ENCODE measurements at places on chromosomes 3 and 15.

- no peak for DNase-seq
These were observed 361.8 kb upstream of the ROPN1 start for GRCh38 chr3:124353691-124354090.

- DNase-seq, result no peak
These were observed 47.8 kb downstream of the P3H2 start for GRCh38 chr3:190072856-190073255.

DNA sequence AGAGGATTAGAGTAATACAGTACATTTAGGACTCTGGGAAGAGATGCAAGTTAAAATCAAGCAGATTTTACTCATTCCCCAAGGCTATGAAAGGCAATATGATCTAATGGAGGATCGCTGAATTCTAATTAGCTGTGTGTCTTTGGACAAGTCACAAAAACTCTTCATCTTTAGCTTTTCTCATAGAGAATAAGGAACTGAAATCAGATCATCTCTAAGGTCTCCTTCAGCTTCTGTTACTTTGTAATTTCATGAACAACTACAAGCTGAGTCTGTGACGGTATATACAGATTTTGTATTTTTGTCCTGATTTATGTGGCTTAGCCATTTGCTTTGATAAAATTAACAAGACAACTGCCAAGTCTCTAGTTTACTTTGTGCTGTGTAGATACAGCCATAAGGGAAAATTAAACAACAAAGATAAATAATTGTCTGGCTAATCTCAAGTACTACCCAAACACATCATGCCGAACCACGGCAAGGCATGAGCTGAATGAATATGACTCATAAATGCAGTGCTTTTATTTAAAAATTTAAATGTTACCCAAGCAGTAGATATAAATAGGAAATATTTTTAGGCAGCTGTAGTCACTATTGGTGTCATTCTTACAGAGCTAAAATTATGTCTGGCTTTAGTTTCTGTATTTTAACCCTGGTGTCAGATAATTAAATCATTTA is 81.5 kb downstream of the GAP43 start:
- no peak for DNase-seq

- peak; percentile 47 for DNase-seq
These were observed 261.3 kb downstream of the RPLP1 start for GRCh38 chr15:69713726-69714559.

GRCh38 chr15:91113030-91113429 is 13.0 kb downstream of the SV2B start:
- DNase-seq, result no peak

DNA sequence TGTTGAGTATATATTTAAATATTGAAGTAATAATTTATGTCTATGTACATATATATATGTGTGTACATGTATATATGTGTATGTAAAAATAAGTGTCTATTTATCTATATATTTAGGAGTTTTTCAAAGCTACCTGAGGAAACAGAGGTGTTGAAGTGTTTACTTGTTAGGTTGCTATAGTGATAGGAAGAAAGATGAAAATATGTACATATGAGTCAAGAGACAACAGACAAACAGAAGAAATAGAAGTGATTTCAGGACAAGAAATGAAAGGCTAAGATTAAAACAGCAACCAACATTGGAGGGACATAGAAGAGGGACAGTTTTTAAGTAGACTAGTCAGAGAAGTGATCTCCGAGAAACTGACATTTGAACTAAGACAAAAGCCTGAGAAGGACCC is 11.1 kb downstream of the IL1RAP start:
- DNase-seq, result no peak

DNA sequence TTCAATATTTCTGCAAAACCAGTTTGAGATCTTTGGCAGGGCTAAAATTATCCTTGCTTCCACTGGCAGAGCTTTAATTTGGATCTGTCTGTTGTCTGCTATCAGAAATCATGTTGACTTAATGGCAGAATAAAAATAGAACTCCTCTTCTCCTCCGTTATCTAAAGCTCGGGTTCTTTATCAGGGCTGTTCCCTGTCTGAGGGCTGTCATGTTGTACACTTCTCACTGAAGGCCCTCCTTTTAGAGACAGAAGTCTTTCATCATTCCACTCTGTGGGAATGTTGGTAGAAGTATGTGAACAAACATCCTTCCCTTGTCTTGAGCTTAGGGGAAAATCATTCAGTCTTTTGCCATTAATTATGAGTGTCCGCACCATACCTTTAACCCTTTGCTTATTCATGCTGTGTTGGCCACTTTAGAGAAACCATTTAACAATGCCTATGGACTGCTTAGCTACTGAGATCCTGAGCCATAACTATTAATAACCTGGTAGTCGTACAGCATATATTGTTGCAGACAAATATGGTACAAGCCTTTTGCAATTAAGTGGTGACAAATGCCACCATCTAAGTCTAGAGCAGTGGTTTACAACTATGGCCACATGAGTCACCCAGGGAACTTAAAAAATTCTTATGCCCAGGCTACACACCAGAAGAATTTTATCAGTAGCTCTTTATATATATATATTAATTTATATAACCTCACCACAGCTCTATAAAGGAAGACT is 226.0 kb upstream of the TPM1 start:
- DNase-seq, result no peak

- no peak for DNase-seq
These were observed 73.2 kb upstream of the ZBED2 start for GRCh38 chr3:111668326-111668725.

DNA sequence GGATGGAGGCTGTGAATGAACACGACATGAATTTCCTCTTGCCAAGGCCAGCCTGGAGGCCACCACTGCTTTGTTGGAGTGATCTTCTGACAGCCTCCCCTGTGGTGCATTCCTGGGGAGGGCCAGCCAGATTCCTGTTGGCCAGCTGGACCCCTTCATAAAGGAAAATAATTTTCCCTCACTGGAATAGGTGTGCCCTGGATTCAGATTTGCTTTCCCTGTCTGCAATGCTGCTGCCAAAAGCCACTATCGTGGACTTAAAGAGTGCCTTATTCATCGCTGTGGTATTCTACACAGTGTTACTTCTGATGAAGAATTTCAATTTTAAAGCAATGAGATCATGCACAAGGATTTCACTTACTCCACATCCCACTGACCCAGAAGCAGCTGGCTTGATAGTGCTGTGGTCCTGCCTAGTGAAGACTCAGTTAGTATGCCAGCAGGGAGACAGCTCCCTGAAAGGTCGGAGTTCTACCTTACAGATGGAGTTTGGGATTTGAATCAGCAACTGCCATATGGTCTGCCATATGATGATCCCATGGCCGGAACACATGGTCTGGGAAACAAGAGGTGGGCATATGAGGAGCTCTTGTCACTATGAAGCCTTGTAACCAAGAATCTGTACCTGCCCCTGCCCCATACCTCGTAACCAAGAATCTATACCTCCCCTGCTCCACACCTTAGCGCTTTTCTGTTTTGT is 145.2 kb downstream of the KLF13 start:
- DNase-seq, result no peak

DNA sequence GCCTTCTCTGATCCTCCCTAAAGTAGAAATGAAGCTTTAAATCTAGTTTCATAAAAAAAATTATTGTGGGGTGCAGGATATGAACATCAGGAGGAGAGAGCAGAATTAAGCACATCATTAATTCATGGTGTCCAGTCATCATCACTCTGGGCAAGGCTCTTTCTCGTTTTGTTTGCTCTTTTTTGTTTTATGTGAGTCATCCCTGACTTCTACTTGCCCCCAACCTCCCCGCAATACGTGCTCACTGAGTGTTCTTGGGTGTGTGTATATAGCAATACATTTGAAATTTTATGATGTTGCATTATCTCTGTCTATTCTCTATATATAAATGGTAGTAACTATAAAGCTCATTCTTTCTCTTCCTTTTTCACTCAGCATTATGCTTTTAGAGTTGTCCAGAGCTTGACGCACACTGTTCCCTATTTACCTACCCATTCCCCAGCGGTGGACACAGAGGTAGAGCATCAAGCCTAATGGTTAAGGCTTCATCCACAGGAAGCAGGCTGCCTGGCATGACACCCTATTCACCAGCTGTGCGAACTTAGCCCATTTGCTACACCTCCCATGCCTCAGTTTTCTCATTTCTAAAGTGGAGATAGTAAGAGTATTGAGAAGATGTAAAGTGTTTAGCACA is 72.3 kb downstream of the CD200R1L start:
- DNase-seq, result no peak

- no peak for DNase-seq
These were observed 1.2 kb downstream of the STARD5 start for GRCh38 chr15:81322676-81323253.

GRCh38 chr3:43364494-43364893 is 78.2 kb downstream of the SNRK start:
- DNase-seq, result no peak

- DNase-seq, result peak; percentile 46
These were observed 376.1 kb upstream of the CFAP20DC start for GRCh38 chr3:59425942-59426341.

DNA sequence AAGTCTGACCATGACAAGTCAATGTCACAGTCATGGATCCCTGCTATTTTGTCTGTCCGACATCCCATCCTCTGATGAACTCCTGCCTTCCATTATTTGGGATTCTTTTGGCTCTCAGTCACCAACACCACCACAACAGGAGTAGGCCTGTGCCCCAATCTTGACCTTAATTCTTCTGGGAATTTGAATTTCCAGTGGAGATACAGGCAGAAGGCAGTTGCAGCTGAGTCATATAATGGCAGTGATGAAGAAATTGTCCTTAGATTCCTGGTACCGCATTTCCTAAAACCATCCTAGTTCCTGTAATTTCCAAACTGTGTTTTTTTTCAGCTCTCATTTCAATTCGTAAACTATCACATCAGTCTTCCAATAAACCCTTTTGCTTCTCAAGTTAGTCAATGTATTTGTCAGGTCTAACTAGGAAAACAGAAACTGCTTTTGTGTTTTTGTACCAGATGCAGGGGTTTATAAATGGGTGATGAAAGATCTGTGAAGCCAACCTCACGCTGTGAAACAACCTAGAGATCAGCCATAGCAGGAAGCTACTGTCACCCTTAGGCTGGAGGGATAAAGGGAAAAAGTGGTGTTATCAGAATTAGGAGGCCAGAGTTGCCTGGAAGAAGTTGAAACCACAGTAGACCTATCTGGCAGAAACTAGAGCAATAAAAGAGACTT is 126.3 kb upstream of the TMEM108 start:
- no peak for DNase-seq

- DNase-seq, result no peak
These were observed 212.9 kb downstream of the TIGIT start for GRCh38 chr3:114506591-114507300.

DNA sequence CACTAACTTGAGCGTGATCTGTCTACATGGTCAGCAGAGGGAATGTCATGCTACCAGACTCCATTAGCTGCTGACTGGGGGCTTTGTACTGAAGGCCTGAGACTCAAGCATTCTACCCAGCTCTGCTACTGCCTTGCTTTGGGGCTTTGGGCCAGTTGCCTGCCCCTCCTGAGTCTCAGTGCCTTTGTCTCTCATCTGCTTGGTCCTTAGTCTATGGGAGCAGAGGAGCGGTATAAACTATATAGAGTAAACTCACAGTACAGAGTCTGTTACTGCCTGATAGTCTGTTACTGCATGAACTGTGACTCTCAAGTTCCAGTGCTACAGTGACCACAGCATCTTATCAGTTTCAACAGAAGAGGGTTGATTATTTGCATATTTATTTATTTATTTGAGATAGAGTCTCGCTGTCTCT is 38.5 kb upstream of the C15orf39 start:
- DNase-seq, result no peak

DNA sequence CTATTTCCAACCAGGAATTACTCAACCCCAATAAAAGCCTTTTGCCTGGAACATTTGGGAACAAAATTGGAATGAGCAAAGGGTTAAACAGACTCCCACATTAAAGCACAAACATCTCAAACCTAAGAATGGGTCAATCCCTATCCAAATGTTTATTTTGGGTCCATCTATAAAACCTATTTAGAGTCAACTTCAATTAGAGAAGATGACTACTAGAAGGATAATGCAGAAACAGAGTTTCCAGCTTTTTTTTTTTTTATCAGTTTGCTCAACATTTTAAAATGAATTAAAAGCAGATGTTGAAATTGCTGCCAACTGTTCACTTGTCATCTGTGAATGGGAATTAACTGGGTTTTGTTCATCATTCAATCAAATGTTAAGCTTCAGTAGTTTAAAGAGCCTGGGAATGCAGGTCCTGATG is 4.1 kb upstream of the TBC1D23 start:
- no peak for DNase-seq

DNA sequence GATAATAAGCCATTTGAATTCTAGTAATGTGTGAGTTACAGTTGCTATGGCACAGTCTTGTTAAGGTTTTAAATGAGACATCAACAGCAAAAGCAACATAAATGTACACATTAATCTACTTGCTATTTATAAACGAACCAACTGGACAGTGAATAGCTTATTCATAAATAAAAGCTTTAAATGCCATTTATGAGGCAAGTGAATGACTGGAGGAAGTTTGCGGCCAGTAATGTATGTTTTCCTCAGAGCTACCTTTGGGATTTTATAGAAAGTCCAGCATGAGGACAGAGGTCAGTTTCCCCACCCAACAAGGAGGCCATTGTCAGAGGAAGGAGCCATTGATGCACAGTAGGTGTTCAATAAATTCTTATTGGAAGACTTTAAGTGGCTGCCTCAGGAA is 48.0 kb upstream of the PXYLP1 start:
- no peak for DNase-seq

GRCh38 chr3:106208967-106209366 is 340.2 kb upstream of the CBLB start:
- DNase-seq, result no peak

Data from activated T-helper 1 cell treated with anti-CD3 and anti-CD28 coated beads, Interleukin-2, amount 50 U/mL, for 16 hours (primary cell).